Activated naive CD4-positive, alpha-beta T cell treated with anti-CD3 and anti-CD28 coated beads for 36 hours (primary cell): ENCODE measurements at places on chromosomes 7 and 10. TPM values are rescaled to one million over a fixed set of nuclear protein-coding genes. Genes with fewer than 3 reads are reported as not detected.

GRCh38 chr7:128115336-128115820, 84.1 kb upstream of the LRRC4 start:
- DNase-seq = no peak

DNA sequence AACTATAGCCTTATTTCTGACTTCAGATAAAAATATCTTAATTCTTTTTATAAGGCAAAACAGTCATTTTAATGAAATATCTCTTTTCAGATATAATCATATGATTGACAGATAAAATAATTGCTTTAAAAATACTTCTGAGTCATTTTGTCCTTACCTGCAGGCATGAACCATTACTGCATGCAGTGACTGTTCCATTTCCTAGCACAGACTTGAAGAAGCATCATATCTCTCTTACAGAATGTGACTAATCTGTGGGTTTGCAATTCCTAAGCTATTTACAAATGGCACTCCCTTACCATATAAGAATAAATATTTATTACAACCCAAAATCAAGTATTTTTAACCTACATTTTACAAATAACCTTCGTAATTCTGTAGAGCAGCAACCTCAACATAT, 120.7 kb downstream of the SRPK2 start:
- peak; percentile 41 for DNase-seq

- no peak for DNase-seq
These were observed 38.8 kb upstream of the GRB10 start for GRCh38 chr7:50821457-50822008.

Gene SH3PXD2A
- total RNA-seq = 8.5 TPM

DNA sequence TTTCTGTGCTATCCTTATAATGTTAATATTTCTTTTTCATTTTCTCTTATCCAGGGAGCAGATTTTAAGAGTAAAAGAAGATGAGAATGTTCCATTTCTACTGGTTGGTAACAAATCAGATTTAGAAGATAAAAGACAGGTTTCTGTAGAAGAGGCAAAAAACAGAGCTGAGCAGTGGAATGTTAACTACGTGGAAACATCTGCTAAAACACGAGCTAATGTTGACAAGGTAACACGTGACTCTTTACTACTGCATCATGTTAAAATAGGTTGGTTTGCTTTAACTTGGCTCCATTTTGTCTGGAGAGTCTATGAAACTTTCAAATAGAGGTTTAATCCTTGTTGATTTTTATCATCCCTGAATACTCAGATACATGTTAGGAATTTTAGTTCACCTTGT, 73.3 kb downstream of the RALA start:
- DNase-seq = no peak
